Skin of body (tissue), 3 donors: ENCODE measurements at places on chromosomes 6 and 20. TPM values are rescaled to one million over a fixed set of nuclear protein-coding genes. Genes with fewer than 3 reads are reported as not detected.

Gene SLC17A1
- not detected for total RNA-seq

Gene SAYSD1
- 11.9 TPM for total RNA-seq

Gene SEC63
- 51.6 TPM for total RNA-seq

Gene CPNE1
- total RNA-seq = 81.2 TPM

Gene SLC22A7
- not detected for total RNA-seq

Gene F13A1
- total RNA-seq = 106 TPM

Gene GSTA4
- total RNA-seq = 47.8 TPM

Gene ERVFRD-1
- 0.10 TPM for total RNA-seq

Gene PHF1
- 13.7 TPM for total RNA-seq

Gene BPIFA1
- not detected for total RNA-seq

Gene EBF4
- 2.5 TPM for total RNA-seq

Gene MBOAT1
- 11.8 TPM for total RNA-seq

Gene JAG1
- total RNA-seq = 133 TPM

Gene TBXT
- total RNA-seq = not detected

Gene FAM209A
- total RNA-seq = not detected

Gene KCNK17
- total RNA-seq = 0.10 TPM

Gene ABHD16B
- not detected for total RNA-seq

Gene HLA-F
- 14.7 TPM for total RNA-seq

Gene ANKRD66
- total RNA-seq = not detected

Gene LAMP5
- 1.9 TPM for total RNA-seq

Gene ULBP2
- total RNA-seq = 0.89 TPM

Gene OPRM1
- total RNA-seq = not detected

Gene STX11
- 5.9 TPM for total RNA-seq

Gene PLEKHG1
- 49.8 TPM for total RNA-seq

Gene NKX2-4
- total RNA-seq = not detected

Gene CNR1
- total RNA-seq = 1.8 TPM

Gene WFDC10B
- total RNA-seq = not detected

Gene RBPJL
- not detected for total RNA-seq

Gene SSTR4
- 0.30 TPM for total RNA-seq

Gene CLPSL1
- total RNA-seq = not detected

Gene GZF1
- 17.3 TPM for total RNA-seq

Gene RIPPLY2
- total RNA-seq = not detected

Gene AGER
- total RNA-seq = 2.7 TPM

Gene MEI4
- 0.10 TPM for total RNA-seq

Gene PGBD1
- 3.0 TPM for total RNA-seq

Gene KIF3B
- 15.1 TPM for total RNA-seq

Gene SAMD5
- 28.9 TPM for total RNA-seq

Gene SLC35D3
- total RNA-seq = 0.10 TPM

Gene PSORS1C1
- 5.9 TPM for total RNA-seq
